ENCODE measurements at places on chromosomes 2 and 18.

GRCh38 chr18:58350526-58350925 lies 278.4 kb downstream of the ALPK2 start:
- DNase-seq, result no peak

DNA sequence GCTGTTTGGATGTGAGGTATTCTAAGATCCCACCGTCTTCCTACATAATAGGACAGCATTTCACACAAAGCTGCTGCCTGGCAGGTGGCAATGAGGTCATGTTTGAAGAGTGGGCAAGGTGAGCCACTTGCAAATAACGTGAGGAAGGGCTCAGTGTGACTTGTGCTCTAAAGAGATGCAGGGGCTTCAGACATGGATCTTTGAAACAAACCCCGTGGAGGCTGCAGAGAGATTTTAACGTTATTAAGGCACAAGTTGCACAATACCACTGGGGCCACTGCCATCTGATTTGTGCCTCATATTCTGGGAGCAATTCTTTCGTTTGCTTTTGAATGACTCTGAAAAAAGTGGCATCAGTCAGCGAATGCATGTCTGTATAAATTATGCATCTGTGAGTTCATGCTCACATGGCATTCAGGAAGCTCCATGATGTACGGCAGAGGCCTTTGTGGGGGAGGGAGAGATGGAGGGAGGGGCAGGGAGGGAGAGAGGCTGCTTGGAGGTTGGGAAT lies 362.0 kb downstream of the SOX11 start:
- no peak for DNase-seq

GRCh38 chr2:207695293-207695692 lies 16.1 kb upstream of the CCNYL1 start:
- DNase-seq, result no peak

DNA sequence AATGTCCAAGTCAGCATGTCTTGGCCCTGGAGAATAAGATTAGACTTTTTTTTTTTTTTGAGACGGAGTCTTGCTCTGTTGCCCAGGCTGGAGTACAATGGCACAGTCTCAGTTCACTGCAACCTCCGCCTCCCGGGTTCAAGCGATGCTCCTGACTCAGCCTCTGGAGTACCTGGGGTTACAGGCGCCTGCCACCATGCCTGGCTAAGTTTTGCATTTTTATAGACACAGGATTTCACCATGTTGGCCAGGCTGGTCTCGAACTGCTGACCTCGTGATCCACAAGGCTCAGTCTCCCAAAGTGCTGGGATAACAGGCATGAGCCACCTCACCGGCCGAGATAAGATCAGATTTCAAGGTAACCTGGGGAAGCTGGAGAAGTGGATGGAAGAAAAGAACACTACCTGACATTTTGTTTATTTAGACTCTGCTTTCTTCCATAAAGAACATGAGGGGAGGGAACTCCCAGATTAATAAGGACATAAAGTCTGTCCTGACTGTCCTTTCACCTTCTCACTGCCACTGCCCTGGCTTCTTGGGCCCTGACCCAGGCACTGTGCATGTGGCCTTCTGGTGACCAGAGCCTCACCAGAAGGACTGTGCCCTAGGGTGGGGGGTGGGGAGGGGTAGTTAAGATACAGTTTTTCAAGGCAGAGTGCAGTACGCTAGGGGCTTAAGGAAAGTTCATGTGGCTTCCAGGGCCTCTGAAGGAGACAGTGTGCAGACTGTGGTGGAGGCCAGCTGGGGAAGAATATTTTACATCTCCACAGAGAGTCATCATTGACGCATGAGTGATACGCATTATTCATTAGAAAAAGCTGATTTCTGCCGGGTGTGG lies 4.8 kb upstream of the IMPA2 start:
- no peak for DNase-seq

GRCh38 chr2:114661971-114662939 lies 219.8 kb downstream of the DPP10 start:
- DNase-seq, result no peak

DNA sequence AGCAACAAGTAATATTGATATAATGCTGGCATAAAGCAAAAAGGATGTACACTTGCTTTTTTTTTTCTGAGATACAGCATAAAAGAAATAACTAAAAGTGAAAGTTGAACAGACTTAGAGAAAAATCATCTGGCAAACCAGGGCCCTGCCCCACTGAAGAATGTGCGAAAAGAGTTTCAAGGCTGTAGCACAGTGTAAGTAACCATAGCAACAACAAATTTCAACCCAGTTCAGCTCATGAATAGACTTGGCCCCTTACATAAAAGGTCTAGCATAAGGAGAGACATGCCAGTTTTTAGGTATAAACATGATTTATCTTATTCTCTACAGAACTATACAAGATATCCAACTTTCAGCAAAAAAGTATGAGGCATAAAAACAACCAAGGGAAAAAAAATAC lies 113.7 kb upstream of the GYPC start:
- no peak for DNase-seq

GRCh38 chr2:218020966-218021535 lies 18.3 kb upstream of the TNS1 start:
- DNase-seq, result no peak

DNA sequence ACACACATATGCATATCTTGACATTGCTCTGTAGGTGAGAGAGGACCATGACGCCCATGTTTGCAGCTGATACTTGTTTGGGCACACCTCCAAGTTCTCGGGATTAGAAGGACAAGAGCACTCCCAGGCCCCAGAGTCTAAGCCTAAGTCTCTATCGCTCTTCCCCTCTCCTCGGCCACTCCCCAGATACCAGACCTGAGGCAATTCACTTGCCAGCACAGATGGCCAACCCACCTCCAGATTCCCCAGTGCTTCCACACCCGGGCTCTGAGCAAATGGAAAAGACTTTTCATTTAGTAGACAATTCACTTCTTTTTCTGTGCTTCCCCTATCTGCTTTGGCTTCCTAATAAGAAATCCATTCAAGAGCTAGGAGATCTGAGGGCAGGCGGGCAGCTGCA lies 32.9 kb downstream of the EHD3 start:
- no peak for DNase-seq

GRCh38 chr2:9258501-9258900 lies 51.9 kb downstream of the ASAP2 start:
- DNase-seq, result no peak

DNA sequence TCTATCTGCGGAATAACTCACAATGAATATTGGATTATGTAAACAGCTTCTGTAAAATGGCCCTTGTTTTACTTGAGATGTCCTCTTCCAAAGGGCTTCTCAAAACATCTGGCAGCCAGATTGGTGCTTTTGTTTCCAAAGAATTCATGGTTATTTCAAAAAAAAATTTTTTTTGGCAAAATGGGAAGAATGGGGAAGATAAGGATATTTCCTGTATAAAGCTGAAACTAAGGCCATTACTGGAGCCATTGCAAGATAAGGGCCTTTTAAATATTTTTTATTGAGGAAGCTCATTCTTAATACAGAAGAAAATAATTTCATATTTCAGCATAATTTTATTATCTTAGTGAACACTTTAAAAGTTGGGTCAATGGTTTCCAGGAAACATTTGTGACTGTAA lies 259.1 kb downstream of the GALNT13 start:
- DNase-seq, result no peak

GRCh38 chr2:200297989-200298388 lies 8.5 kb upstream of the SPATS2L start:
- DNase-seq, result no peak

- no peak for DNase-seq
Observed at GRCh38 chr18:31176531-31176930, 13.9 kb upstream of the DSC1 start.

DNA sequence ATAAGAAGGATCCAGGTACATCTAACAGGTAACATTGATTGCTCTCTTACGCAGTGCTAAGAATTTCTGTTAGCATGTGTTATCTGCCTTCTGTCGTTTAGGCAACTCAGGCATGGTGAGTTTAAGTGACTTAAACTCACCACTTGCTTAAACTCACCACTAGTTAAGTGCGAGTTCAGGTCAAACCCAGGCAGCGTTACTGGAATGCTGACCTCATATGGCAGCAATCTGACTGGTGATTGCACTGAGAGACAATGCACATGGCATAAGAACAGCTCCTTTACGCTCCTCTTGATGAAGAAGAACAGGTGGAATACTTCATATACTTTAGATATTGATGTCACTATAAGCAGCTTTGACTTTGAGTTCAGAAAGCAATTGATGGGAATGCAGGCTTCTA lies 954.1 kb downstream of the SOCS6 start:
- no peak for DNase-seq

- DNase-seq, result no peak
Observed at GRCh38 chr2:26363323-26363722, 16.7 kb upstream of the ADGRF3 start.

DNA sequence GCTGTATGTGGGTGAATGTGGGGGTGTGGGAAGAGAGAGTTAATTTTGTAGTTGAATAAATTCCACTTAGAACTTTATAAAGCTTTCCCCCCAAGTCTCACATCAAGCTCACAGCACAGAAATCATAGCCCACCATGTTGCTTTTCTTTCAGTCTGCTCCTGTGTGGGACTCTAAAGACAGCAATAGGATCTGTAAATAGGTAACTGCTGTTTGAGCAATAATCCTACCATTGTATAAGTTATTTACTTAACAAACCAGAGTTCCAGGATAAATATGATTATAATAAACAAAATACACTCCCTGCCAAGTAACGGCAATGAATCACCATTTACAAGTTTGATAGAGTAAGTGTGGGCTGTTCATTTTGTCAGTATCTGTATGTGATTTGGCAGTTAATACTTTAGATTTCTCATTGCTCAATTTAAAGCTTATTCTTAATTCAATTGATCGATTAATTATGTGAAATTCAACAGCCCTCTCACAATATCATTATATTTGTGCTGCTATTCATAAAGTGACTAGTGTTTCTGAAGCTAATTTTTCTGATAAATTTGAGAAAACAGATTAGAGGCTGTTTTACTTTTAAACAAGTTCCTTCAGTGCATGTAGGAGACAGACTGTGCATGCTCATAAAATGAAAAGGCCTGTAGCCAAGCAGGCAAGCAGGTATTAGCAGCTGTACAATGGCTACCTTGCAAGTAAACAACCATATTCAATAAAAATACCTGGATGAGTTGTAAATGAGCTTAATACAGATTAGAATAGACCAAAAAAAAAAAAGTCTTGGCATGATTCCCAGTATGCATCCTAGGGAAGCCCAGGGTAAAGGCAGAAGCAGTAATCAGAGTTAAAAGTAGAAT lies 142.7 kb downstream of the PDE11A start:
- no peak for DNase-seq

DNA sequence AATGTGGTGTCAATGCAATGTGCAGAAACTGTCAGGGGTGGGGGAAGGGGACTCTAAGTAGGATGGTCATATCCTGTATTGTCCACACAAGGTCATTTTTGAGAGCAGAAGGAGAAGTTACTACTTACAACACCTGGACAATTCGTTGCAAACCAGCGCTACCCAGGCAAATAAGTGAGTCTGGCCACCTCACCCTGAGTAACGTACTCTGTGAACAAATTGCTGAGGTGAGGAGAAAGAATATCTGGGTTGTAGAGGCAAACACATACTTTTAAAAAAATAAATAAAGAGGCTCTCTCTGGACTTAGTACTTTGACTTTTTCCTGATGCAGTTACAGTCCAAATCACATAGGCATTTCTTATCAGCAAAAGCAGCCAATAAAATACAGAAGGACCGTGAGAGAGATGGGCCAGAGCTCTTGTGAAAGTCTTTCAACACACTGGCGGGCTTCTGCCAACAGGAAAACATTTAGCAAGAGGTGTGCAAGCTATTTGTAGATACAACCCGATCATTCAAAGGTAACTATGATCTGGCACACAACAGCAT lies 268.2 kb upstream of the ID2 start:
- no peak for DNase-seq

DNA sequence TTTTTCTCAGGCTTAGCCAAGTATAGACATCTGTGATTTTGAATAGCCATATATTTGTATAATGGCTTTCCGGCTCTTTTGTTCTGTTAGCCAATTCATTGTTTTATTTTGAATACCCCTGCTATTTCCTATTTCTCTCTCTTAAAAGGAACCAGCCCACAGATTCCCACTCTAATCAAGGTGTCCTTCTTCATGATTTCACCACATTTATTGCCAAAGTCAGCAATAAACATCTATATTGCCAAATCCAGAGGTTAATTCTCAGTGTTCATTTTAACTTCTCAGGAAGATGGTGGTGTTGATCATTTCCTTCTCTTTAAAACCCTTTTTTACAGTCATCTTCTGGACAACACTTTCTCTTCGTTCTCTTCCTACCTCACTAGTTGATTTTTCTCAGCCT lies 13.1 kb upstream of the ITPRID2 start:
- DNase-seq, result no peak

- no peak for DNase-seq
Observed at GRCh38 chr18:48698707-48699106, 159.9 kb downstream of the CTIF start.

DNA sequence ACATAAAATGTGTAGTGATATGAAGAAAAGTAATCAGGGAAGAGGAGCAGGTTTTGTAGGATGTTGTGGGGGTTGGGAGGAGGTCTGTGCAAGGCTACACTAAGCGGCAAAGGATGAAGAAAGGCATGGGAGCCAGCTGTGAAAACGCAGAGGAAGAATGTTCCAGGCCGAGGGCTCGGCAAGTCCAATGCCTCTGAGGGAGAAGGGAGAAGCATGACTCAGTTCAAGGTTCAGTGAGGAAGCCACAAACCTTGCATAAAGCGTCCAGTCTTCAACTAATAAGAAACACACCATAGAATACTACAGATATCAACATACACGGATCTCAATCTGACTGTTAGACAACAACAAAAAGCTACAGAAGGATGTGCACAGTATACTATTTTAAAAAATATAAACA lies 16.2 kb downstream of the EPB41L3 start:
- no peak for DNase-seq

GRCh38 chr2:160574468-160575140 lies 81.0 kb upstream of the RBMS1 start:
- DNase-seq, result no peak

- DNase-seq, result no peak
Observed at GRCh38 chr2:55365303-55365702, 54.4 kb downstream of the CCDC88A start.

GRCh38 chr2:43201497-43201896 lies 24.9 kb downstream of the ZFP36L2 start:
- DNase-seq, result no peak

- DNase-seq, result no peak
Observed at GRCh38 chr2:186269536-186269935, 216.5 kb upstream of the ZC3H15 start.

DNA sequence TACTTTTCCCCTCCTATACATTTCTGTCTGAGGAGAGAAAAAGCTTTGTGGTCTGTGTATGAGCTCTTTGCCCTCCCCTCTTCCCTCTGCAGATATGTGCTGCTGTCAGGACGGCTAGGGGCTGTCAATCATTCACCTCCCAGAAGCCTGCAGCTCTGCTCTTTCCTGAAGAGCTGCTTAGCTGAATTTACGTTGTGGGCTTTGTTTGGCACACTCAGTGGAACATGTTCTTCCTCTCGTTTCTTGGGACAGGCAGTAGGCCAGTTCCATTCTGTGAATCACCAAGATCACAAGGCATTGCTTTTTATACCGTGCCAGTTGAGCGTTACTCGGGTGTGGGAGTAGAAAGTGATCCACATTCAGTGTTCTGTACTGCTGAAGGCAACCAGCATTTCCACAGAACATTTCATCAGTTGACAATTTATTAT lies 136.7 kb downstream of the LAMA3 start:
- DNase-seq, result no peak
